ENCODE measurements at places on chromosomes 1 and 21. TPM values are rescaled to one million over a fixed set of nuclear protein-coding genes. Genes with fewer than 3 reads are reported as not detected.

The RSPH1 gene
- not detected for total RNA-seq

The MAN1C1 gene
- total RNA-seq = 47.4 TPM

The EXTL1 gene
- not detected for total RNA-seq

The LIN28A gene
- total RNA-seq = not detected

The C2CD4D gene
- total RNA-seq = not detected

The OR2T11 gene
- total RNA-seq = not detected

The ENAH gene
- total RNA-seq = 60.7 TPM

The ERG gene
- 18.9 TPM for total RNA-seq

The FAM163A gene
- not detected for total RNA-seq

The E2F2 gene
- 0.60 TPM for total RNA-seq

The OSCP1 gene
- 6.1 TPM for total RNA-seq

The IVL gene
- not detected for total RNA-seq

The ZNF281 gene
- total RNA-seq = 15.9 TPM

The CDC7 gene
- 1.9 TPM for total RNA-seq

The PPP1R15B gene
- total RNA-seq = 66.2 TPM

The SRM gene
- total RNA-seq = 37.5 TPM

The CFAP74 gene
- not detected for total RNA-seq

The PRKAA2 gene
- 0.96 TPM for total RNA-seq

The PINK1 gene
- 132 TPM for total RNA-seq

The OR2M3 gene
- total RNA-seq = not detected

The CIART gene
- 1.3 TPM for total RNA-seq

The C1orf226 gene
- total RNA-seq = 3.1 TPM

The SPRR2E gene
- total RNA-seq = not detected

The KRTAP19-1 gene
- not detected for total RNA-seq

The PLA2G2F gene
- total RNA-seq = not detected

The SUSD4 gene
- 0.38 TPM for total RNA-seq

The TNNI3K gene
- total RNA-seq = not detected

The FCGR1A gene
- 63.8 TPM for total RNA-seq

The AIRE gene
- not detected for total RNA-seq

The MATN1 gene
- total RNA-seq = 0.84 TPM

The ADCY10 gene
- 1.0 TPM for total RNA-seq

The COL11A1 gene
- 0.06 TPM for total RNA-seq

The PTGS2 gene
- 17.5 TPM for total RNA-seq

The PAX7 gene
- total RNA-seq = not detected

The SPRR5 gene
- total RNA-seq = not detected

The NBPF20 gene
- 3.7 TPM for total RNA-seq

The PADI1 gene
- not detected for total RNA-seq

The CRYAA gene
- total RNA-seq = not detected

The ITLN1 gene
- total RNA-seq = 7,953 TPM

The MRPL20 gene
- total RNA-seq = 106 TPM
